Hematopoietic multipotent progenitor cell treated with erythropoietin and hydrocortisone succinate and interleukin-3 and kit ligand, for 6 days (in vitro differentiated cells): ENCODE measurements at places on chromosomes 4 and X.

DNA sequence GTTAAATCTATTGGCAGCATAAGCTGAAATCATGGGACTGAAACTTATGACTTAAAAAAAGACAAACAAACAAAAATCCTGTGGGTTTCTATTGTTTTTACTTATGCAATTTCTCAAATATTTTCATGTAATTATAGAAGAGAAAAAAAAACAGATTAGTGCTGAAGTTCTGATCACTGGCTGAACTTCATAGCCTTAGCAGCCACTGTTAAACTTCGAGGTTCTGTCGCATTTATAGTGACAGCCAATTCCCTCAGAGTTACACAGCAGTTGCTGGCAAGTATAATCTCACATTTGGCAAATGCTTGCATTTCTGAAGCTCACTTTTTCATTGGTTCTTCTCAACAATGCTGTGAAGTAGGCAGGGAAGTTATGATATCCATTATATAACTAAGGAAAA, 748.9 kb upstream of the MAGEB2 start:
- DNase-seq: no peak

DNA sequence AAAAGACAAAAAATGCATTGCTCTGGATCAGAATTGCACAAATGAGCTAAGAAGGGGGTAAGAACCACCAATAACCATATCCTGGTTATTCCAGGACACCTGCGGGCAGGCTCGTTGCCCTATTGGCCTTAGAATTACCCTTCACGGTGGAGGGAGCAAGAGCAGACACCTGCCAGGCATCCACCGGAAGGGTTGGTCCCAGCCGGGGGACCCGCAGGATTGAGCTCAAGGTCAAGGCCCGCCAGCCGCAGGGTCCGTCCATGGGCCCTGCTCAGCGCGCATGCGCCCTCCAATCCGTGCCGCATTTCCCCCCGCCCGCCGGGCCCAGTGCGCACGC, 575 bp downstream of the SLC25A6 start:
- peak; percentile 93 for DNase-seq

DNA sequence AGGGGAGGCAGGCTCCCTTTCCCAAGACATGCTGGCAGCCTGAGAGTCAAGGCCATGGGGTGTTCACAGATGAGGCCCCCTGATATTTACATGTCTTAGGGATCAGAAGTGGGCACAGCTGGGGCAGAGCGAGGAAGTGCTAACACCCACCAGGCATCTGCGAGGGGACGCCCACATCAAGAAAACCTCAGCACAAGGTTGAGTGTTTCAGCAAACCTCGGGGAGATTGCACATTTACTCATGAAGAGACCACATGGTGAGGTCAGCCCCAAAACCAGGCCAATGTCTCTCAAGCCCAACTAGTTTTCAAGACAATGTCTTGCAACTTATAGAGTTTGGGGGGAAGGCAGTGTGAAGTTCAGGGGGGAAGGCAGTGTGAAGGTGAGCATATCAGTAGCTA, 55.2 kb downstream of the CLNK start:
- DNase-seq: no peak

DNA sequence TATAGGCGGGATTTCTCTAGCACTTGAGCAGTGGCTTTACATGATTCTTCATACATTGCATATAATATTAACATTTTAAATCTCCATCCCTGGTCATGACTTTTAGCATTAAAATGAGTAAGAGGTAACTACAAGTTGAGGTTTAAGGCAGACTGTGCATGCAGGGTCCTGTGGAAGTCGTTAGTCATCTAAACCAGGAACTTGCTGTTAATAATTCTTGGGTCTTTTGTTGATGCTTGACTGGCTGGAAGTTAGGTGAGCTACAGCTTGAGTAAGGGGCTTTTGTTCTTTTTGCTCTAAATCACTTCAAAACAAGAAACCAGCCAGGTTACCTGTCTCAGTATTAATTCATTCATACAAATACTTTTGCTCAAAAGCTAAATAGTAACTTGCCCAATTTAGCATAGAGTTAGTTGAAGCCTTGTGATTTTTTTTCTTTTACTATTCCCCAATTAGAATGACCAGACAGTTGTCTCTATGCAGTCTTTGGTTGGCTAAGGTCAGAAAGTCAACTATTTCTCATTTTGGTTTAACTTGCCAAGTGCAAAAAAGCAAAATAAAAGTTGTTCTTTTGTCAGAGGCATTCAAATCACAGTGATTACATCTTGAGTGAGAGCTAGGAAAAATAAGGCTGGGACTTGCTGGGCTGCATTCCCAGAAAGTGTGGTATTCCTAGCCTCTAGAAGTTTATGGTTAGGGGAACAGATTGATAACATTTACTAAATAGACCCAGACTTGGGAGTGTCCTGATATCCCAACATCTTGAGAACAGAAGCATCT, 516.9 kb downstream of the PDHA2 start:
- no peak for DNase-seq

- DNase-seq: no peak
Measured at GRCh38 chr4:56283375-56283774, 103.9 kb downstream of the AASDH start.

GRCh38 chr4:122831515-122832196, 5.0 kb downstream of the FGF2 start:
- DNase-seq: no peak

- DNase-seq: no peak
Measured at GRCh38 chrX:150577174-150577573, 8.8 kb downstream of the MTM1 start.

DNA sequence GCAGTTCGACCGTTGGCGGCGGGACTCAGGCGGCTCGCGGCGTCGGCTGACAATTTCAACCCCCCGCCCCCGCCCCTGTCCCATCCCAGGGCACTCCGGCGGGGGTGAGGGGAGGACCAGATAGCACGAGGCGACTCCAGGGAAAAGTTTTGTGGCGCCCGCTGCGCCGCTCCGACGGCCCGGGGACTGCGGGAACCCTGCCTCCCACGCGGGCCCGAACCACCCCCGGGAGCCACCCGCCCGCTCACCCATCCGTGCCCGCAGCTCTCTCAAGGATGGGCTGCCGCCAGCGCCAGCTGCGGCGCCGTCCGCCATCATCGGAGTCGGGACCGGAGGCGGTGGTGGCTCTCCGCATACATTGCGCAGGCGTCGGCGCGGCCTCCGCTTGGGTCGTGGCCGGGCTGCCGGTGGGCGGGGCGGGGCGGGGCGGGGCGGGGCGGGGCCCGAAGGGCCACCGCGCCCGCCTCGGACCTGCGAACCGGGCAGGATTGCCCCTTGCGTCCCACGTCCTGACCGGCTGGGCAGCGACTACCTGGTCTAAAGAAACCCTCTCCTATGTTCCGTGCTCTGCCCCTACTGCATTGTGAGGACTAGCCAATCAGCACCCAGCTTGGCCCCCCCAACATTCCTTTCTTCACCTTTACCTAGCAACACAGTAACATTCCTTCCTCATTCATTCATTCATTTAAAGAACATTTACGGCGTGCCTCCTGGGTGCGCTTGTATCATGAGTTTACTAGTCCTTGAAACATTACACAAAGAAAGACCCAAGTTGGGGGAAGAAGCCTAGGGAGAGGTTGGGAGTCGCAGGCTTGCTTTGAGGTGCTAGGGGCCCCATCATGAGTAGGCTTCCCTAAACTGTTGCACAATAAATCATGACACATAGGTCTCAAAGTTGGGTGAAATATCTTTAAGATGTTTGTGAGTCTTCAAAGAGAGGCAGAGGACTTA, at the start of gene MAP7D3:
Gene MAP7D3, minus strand, starts transcription at position 360 of the 951 bp plus-strand sequence. Its CDS starts 42 bp downstream, at position 318.
- DNase-seq: peak; percentile 74

- DNase-seq: no peak
Measured at GRCh38 chrX:150038986-150039599, 100.8 kb upstream of the EOLA2 start.

- no peak for DNase-seq
Measured at GRCh38 chr4:113433536-113434246, 327.8 kb downstream of the CAMK2D start.

- DNase-seq: peak; percentile 85
Measured at GRCh38 chr4:177441061-177441802, 1.0 kb downstream of the AGA start.

GRCh38 chr4:119774840-119775239, 146.2 kb upstream of the PDE5A start:
- no peak for DNase-seq

GRCh38 chr4:79833857-79834256, 239.2 kb downstream of the ANTXR2 start:
- no peak for DNase-seq

DNA sequence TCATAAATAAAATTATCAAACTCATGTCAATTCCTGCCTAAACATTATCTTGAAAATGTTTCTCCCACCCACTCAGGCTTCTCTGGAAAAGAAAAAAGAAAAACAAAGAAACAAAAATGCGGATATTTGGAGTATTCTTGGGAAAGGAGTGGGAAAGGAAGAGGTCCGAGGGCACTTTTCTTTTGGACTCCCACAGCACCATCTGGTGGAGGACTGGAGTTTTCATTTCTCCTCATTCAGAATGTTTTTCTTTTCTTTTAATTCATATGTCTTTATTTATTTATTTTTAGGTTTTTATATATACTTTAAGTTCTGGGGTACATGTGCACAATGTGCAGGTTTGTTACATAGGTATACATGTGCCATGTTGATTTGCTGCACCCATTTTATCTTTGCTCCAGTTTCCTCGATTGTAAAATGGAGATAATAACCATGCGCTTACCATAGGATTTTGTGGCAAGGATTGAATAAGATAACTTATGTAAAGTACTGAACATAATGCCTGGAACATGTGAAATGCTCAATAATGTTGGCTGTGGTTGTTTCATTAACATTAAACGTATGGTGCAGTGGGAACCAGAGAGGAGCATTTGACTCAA, 8.0 kb upstream of the KCNE5 start:
- DNase-seq: peak; percentile 45

- DNase-seq: no peak
Measured at GRCh38 chrX:109199726-109200125, 282.2 kb downstream of the GUCY2F start.

GRCh38 chr4:41396214-41396613, 139.5 kb downstream of the UCHL1 start:
- DNase-seq: no peak

DNA sequence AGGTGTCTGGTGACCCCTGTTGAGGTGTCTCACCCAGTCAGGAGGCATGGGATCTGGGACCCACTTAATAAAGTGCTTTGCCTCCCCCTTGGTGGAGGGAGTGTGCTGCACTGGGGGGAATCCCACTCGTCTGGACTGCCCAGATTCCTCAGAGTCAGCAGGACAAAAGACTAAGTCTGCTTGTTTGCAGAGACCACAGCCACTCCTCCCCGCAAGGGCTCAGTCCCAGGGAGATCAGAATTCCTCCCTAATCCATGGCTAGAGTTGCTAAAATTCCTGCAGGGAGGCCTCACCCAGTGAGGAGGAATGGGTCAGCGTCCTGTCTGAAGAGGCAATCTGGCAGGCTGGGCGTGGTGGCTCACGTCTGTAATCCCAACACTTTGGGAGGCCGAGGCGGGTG, 442.2 kb downstream of the PABPC4L start:
- no peak for DNase-seq

GRCh38 chr4:14636563-14636962, 365.7 kb upstream of the CPEB2 start:
- no peak for DNase-seq

DNA sequence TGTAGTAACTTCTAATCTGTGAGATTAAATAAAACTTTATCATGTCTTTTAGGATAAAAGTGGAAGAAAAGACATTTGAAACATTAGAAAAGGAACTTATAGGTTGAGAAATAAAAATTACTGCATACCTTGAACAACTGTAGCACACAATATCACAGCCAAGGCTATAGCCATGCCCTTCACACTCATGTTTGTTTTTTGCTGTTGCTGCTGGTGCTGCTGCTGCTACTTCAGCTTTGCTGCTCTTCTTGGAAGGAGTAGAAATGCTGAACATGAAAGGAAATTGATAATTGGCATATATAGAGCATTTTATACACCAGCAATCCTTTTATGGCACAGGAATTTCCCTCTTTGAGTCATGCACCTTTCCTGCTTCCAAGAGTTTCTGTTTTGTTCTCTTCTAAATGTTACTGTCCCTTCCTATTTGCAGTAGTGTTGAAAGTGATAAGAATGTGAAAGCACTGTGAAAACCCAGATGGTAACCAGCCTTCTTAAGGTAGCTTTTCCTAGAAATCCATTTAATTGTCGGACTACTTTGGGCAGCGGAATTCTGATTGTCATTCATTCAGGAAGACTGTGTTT, at the start of gene CXCL11:
Gene CXCL11, minus strand, starts transcription at position 272 of the 582 bp plus-strand sequence. Its CDS starts 83 bp downstream, at position 189.
- DNase-seq: no peak

- DNase-seq: peak; percentile 40
Measured at GRCh38 chrX:96685210-96686099, 813 bp downstream of the DIAPH2 start.

GRCh38 chr4:9870165-9870790, 88.8 kb downstream of the DRD5 start:
- DNase-seq: no peak

DNA sequence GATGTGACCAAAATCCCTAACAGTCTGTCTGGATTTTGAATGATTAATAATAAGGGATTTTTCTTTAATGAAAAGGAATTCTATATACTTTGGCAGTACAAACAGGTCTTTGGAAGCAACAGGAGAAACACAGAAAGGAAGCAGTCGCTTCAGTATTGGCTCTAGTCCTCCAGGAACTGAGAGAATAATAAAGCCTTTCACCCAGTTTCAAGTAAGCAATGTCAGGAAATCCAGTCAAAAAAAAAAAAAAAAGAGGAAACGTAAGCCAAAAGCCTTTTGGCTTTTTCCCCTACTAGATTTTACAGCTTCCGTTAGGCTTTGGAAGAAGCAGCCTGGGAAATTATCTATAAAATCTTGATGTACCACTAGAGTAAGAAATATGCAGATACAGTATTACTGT, 61.7 kb upstream of the HDAC8 start:
- no peak for DNase-seq

GRCh38 chr4:54050214-54050904, 14.0 kb downstream of the CHIC2 start:
- no peak for DNase-seq

DNA sequence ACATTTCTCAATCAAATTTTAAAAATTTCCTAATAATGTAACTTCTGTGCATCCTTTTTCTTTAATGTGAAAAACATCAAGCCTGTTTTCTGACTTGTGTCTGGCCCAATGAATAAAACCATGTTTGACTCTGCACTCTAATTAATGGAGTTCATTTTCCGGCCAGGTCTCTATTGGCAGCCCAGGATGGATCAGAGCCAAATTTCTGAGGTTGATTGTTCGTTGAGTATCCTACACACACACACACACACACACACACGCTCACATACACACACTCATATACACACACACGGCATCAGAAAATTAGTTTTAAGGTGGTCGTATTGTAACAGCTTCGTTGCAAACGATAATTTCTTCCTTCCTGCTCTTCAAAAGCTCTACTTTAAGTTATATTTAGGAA, 28.9 kb upstream of the TLL1 start:
- no peak for DNase-seq

DNA sequence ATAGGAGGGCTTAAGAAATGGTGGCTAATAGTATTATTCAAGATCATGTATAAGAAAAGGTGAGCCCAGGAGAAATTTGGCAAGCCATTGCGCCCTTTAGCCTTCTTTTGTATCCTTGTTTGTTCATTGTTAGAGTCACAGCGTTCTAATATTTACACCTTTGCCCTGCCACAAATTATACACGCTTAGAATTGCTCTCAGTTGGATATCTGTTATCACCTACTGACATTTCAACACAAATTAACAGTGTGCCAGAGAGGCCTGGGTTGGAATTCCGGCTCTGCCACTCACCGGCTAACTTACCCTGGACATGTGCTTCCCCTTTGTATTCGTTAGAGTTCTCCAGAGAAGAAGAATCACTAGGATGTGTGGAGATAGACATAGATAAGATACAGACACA, 148.7 kb upstream of the KIT start:
- no peak for DNase-seq
